ENCODE measurements at places on chromosomes 12 and 14.

DNA sequence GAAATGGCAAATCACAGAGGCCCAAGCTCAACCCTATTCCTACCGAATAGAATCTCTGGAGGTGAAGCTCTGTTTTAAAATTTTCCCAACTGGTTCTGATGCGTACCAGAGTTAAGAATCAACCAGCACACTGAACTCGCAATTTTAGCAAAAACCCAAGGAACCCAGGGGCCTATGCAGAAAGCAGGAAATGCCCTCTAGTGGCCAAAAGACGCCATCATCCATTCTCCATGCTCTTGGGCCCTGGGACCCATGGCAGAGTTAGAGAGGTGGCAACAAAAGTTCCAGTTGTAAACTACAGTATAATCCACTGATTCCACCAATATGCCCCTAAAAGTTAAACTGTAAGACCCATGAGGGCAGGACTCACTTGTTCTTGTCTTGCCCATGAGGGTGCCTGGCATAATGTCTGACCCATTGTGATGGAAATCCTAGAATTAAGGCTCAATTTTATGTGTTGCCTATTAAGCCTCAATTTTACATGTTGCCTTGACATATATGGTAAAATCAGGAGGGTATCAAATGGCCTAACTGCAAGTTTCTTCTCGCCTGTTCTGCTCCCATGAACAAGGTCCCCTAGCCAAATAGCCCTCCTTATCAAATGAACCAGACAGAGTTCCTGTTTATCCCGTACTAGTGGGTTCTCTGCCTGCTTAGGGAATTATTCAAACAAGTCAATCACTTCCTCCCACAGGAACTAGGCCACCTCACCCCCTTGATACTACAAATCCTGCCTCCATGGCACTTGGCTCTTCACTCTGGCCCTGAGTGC is 137.5 kb upstream of the CPM start:
- peak; percentile 57 for DNase-seq

GRCh38 chr14:96965885-96966595 is 168.9 kb downstream of the VRK1 start:
- DNase-seq, result no peak

DNA sequence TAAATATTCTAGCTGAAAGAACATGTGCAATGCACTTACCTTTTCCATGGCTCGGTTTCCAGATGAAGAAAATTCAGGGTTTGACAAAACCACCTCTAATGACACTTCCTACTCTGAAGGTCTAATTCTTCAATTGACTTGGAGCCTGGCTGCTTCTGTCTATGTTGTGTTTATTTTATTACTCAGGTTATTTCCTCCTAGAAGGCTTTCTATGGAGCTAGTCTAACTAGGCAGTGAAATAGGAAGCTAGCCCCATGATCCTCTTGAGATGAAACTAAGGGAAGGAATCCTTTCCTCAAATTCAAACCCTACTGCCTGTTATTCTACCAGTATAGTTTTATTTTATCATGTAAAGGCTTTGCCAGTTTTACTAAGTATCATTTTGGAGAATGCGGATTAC is 20.9 kb upstream of the IFNG-AS1 start:
- DNase-seq, result no peak

DNA sequence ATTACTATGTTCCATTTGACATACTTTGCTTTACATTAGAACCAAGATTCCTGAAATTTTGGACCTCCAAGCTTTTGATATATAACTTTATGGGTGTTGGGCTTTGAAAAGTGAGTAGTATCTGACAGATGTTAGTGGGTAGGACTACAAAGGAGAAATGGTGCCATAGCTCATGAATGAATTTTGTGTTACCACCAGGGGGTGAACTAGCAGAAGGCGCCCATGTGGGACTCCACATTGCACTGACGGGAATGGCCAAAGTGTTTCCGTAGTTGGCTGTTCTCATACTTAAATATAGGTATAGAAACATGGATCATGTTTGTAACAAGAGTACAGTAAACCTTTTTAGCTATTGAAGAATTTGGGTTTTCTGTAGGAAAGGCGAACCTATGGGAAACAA is 337.5 kb downstream of the FLRT2 start:
- DNase-seq, result no peak

- no peak for DNase-seq
Observed at GRCh38 chr12:40980427-40980961, 207.6 kb upstream of the PDZRN4 start.

GRCh38 chr12:123041042-123041531 is 60.6 kb downstream of the ARL6IP4 start:
- DNase-seq, result no peak

- no peak for DNase-seq
Observed at GRCh38 chr12:31406345-31406744, 80.4 kb upstream of the SINHCAF start.
